ENCODE measurements at places on chromosomes 5 and 9.

DNA sequence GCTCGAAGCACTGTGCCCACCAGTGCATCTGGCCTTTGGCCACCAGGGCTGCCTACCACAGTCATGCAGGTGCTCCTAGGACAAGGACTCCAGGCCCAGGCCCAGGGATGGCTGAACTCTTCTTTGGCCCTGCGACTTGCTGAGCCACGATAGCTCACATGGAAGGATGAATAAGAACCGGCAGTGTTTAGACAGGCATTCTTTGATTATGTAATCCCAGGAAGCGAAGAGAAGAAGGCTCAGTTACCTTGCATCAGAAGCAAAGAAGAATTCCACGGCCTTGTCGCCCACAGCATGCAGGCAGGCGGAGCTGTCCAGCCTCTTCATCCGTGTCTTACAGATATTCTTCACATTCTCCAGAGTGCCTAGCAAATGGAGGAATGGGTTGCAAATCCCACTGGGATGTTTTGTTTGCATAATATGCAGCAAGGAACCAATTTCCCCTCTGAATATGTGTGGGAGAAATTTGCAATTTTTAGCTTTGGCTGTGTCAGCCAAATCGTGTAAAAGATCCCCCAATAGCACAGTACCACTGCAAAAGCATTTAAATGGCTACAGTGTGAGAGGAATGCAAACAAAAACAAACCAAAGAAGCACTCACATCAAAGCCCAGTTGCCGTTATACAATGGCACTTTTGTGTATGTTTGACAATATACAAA, 29.1 kb downstream of the GFPT2 start:
- no peak for DNase-seq

- DNase-seq = no peak
These were observed 1426.5 kb upstream of the C9orf72 start for GRCh38 chr9:28999806-29000205.

DNA sequence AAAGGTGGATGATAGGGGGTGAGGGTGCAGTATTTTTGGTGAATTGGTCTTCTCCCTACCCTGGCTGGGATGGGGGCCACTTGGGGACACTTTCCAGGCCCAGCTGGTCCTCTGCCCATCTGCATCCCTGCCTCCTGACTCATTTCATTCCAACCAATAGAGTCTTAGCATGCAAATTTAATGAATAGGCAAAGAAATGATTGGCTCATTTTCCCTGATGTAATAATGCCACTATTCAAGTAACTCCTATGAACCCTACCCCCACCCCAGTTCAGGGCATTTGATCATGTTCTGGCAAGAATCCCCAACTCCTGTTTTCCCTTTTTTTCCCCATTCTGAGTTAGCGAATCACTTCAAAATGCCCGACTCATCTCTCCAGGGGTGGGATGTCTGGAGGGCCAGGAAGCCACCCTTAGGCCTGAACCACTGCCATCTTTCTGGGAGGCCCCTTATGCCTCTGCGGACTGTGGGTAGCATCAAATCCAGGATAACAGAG, 56.7 kb downstream of the PCDH1 start:
- DNase-seq = no peak

- no peak for DNase-seq
These were observed 2.5 kb downstream of the CEP78 start for GRCh38 chr9:78238046-78239038.

DNA sequence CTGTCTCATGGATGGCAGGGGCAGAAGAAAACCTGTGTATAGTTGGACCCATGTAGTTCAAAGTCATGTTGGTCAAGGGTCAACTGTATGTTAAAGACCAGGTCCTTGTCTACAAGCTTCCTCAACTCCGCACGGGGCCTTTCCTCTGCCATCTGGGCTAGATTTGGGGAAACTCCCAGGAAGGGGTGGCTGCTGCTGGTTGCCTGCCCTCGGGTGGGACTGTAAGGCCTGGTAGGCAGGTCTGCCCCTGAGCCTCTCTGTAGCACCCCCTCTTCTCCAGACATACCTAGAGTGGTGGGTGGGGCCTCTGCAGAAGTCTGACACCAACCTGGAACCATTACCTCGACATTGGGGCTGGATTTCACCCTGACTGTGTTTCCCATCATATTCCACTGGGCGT, 15.2 kb downstream of the ENHO start:
- no peak for DNase-seq

DNA sequence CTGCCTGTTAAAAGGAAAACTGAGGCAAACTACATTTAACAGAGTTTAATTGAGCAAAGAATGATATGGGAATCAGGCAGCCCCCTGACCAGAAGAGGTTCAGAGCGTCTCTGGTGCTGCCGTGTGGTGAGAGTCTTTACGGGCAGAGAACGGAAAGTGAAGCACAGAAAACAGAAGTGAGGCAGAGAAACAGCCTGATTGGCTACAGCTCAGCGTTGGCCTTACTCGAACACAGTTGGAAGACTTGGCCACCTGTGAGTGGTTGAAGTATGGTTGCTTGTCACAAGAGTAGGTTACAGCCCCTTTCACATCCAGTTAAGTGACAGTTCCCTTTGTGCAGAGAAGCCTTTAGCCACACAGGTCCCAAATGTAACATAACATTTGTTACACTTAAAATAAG, 16.9 kb upstream of the FBP1 start:
- DNase-seq = no peak

DNA sequence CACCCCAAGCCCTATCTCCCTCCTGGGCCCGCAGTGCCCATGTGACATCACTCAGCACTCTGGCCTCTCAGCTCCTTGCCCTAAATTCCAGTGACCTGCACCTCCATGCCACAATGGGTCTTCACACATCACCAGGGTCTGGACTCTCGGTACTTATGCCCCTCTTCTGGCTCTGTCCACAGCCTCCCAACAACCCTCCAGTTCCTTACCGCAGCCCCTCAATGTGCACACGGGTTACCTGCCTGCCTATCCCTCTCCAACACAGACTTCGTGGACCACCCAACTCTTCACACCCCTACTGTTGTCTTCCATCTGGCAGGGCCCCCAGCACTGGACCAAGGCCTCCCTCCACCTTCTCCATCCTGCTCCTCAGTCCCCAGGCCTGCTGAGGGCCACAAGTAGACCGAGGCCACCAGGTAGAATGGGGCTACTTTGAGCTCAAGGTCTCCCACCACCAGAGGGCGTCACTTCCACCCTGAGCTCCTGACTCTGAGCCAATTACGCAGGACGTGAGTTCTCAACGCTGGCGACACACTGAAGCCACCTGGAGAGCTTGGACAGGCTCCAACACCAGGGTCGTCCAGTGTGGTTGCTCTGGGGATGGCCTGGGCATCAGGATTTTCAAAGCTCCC, 172.1 kb downstream of the GABBR2 start:
- DNase-seq = no peak

GRCh38 chr5:79795764-79796398, 106.2 kb downstream of the CMYA5 start:
- DNase-seq = no peak

DNA sequence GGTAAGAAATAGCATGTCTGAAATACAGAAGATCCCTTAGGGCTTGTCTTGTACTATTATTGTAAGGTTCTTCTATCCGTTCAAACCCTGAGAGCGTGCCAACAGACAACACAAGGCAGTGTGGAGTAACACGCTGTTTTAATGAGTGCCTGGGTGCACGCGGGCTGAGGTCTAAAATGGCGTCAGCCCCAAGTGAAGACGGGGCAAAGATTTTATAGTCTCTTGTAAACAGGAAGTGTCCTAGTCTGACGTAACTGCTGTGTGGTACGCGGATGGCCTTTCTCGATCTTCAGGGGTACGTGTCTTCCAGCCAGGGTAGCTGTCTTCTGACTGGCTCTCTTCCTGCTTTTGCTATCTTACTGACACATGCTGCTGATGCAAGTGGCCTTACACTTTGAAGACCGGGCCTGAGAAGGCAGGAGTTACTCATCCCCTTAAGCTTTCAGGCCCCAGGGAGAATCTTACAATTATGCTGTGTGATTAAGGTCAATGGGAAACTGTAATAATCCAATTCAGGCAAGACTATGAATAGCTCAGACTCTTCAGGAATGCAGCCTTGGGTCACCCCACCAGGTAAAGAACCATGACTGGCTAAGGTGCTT, 1812.0 kb upstream of the CDH9 start:
- no peak for DNase-seq

- no peak for DNase-seq
These were observed 24.4 kb upstream of the PPP1R2B start for GRCh38 chr5:156825688-156826087.

- no peak for DNase-seq
These were observed 116.2 kb downstream of the PRELID2 start for GRCh38 chr5:145718956-145719355.

GRCh38 chr5:147963948-147964693, 57.8 kb upstream of the C5orf46 start:
- no peak for DNase-seq

GRCh38 chr9:76846297-76846696, 59.6 kb downstream of the PRUNE2 start:
- no peak for DNase-seq

GRCh38 chr9:121277026-121277425, 9.1 kb downstream of the GSN start:
- DNase-seq = no peak

- no peak for DNase-seq
These were observed 8.1 kb downstream of the ARRDC3 start for GRCh38 chr5:91374893-91375520.

- peak; percentile 78 for DNase-seq
These were observed 54.1 kb upstream of the CDKN2AIPNL start for GRCh38 chr5:134465816-134466240.

DNA sequence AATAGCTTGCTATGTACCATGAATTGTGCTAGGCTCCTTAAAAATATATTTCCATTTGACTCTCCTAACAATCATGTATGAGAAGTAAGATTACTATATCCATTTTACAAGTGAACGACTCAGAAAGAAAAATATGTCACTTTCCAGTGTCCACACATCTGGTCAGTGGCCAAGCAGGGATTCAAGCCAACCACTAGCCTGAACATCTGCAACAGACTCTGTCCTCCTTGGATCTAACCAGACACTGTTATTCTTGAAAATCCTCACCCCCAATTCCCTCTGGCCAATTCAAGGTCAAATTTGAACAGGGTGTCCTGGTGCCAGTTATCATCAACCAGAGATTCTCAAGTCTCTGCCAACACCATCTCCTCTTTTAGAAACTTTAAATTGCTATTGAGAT, 344.1 kb upstream of the WWC1 start:
- DNase-seq = no peak

DNA sequence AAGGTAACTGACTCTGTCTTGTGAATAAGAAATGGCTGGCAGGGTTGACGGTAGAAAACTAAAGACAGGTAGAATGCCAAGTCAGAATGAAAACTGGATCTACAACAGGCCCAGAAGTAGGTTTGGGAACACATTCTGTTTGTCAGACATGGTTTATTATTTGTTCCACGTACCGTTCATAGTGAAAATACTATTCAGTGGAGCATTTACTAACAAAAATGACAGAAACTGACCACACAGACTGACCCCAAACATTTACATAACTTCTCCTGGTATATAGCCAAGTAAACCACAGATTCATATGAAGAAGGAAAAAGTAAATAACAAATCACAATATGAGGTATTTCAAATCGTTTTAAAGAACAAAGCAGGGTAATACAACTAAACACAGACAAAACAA, 73.7 kb downstream of the SLC38A9 start:
- no peak for DNase-seq

GRCh38 chr9:132804576-132805295, 73.3 kb downstream of the AK8 start:
- DNase-seq = peak; percentile 26

- peak; percentile 13 for DNase-seq
These were observed 42.2 kb upstream of the PDE8B start for GRCh38 chr5:77168161-77168878.

DNA sequence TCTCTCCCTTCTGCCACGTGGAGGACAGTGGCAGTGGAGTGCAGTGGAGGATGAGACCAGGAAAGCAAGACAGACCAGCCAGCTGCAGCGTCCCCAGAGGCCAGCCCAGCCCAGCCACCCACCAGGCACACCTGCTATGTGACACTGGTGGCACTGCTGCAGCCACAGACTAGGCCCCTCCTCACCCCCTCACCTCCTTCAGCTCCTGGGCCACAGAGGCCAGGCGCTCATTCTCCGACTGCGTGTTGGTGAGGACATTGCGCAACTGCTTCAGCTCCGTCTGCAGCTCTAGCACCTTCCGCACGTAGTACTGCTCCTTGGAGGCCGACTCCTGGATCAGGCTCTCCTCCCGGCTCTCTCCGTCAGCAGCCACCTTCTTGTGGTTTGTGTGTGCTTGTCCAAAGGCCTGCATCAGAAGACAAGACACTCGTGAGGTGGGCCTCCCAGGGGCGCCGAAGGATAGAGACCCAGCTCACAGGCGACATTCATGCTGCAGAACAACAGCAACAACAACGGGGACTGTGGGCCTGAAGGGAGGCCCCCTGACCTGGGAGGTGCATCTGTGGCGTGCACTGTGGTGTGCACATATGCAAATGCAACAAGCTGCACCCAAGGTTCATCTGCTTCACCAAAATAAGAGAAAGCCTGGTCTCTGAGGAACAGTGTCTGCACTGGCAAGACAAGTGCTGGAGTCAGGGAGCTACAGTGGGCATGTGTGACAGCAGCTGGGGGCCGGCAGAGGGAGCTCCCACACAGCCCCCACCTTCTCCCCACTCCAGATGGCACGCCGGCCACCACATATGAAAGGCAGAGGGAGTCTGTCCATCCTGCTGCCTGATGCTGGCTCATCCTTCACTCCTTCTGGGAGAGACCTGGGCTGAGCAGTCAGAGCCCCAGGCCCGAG, 35.5 kb downstream of the BICD2 start:
- DNase-seq = no peak

DNA sequence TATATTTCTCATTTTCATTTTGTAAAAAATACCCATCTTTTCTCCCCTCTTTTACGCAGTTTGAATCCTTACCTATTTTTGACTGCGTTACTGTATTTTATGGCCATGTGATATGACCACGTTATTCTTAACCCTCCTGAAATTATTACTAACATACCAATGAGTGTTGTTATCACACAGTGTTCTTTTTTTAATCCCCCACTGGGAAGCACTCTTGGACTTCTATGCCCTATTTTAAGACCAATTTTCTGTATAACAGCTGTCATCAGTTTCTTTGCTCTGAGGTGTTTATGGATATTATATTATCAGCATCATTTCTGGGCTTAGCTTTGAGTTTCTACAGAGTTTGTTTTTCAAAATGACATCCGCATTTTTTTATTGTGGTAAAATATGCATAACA, 71.1 kb downstream of the CFAP95 start:
- no peak for DNase-seq

DNA sequence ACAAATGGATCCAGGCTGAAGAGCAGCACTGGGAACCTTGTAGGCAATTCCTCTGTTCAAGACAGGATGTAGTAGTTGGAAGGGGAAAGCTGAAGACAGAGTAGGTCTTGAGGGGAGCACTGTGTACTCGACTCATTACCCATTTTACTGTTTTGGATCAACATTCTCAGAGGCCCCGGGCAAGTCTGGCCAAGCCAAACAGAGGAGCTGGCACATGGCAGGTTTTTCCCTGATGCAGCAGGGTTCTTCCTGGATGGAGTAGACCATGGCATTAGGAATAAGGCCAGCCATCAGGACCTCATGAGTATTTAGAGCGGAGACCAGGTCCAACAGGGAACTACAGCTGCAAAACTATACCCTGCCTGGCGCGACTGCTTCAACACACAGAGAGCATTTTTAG, 4.4 kb downstream of the SVEP1 start:
- no peak for DNase-seq

GRCh38 chr9:75532233-75533050, 358.0 kb upstream of the PCSK5 start:
- DNase-seq = no peak

- DNase-seq = peak; percentile 84
These were observed at the start of gene STC2 for GRCh38 chr5:173327948-173328843. Gene STC2 (minus strand): TSS chr5:173328414. CDS start chr5:173328193, 221 bp downstream.

Data from right kidney (tissue), 9 donors.